ENCODE measurements at places on chromosomes 16 and 17.

DNA sequence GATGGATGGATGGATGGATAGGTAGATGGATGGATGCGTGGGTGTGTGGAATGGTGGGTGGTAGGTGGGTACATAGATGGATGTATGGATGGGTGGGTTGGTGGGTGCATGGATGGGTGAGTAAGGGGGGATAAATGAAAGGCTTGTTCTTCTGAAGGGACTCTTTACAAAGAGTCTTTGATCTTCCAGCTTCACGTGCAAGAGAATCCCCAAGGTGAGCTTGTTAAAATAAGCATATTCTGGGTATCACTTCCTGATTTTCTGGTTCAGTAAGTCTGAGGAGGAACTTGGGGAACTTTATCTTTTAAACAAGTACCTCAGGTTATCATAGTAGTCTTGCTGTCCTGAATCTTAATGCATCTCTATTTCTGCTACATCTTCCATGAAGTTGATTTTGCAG lies 639.1 kb downstream of the MAF start:
- DNase-seq = no peak

DNA sequence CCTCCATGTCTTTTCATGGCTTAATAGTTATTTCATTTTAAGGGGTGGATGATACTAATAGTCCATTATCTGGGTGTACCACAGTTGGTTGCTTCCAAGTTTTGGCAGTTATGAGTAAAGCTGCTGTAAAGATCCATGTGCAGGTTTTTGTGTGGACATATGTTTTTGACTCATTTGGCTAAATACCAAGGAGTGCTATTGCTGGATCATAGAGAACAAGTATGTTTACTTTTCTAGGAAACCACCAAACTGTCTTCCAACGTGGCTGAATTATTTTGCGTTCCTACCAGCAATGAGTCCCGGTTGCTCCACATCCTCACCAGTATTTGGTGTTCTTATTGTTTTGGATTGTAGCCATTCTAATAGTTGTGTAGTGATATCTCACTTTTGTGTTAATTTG lies 181.9 kb downstream of the SPECC1 start:
- no peak for DNase-seq

- no peak for DNase-seq
These were observed 187.7 kb downstream of the MAF start for GRCh38 chr16:79412783-79413225.

DNA sequence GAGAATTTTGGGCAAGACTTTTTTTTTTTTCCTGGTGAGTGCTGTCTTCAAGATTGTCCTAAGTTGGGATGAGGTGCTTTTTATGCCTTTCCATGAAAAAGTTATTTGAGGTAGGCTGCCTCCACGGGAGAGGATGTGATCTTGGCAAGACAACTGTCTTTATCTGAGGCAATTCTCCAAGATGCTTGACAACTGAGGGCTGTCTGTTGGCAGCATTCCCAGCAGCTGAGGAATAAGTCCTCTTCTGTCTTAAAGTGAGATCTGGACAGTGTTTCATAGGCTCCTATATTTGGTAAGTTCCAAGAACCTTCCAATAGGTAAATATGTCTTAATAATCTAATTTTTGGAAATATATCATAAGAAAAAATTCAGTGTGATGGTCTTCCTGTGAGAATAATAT lies 662.0 kb downstream of the CDH11 start:
- no peak for DNase-seq

DNA sequence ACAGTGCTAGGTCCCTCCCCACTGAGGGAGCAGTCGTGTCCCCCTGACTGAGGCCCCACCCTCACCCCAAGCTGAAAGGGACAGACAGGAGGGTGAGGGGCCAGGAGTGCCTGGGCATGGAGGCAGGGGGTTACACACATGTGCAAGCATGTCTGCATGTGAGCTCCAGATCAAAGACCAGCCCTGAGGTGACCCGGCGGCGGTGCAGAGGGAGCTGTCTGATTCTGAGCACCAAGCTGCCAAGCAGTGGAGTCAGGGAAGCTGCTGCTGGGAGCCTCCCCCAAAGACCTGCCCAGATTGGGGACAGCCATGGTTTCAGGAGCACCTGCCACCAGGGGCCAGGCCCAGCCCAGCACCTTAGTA lies 5.5 kb downstream of the DLX3 start:
- no peak for DNase-seq

DNA sequence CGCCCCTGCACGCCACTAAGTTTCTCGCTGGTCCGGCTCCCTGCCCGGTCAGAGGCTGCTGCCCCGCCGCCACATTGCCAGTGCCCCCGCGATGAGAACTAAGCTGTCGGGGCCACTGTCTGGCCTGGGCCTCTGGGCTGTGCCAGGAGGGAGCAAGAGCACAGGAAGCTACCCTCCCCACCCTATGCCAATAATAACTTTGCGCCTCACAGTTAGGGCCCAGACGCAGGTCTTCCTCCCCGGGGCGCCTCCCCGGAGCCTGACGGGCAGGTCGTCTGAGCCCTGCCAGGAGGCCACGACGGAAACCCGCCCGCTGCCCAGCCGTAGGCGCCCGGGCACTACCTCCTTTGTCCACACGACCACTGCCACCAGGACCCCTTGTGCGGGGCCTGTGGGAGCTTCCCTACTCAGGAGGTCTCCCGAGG lies 1.5 kb downstream of the ZFPM1 start:
- peak; percentile 57 for DNase-seq

GRCh38 chr17:47652570-47652969 lies 2.9 kb downstream of the KPNB1 start:
- DNase-seq = no peak

GRCh38 chr17:79073706-79074088 lies 927 bp upstream of the ENGASE start:
- DNase-seq = no peak

GRCh38 chr17:32609884-32610650 lies 123.3 kb downstream of the CDK5R1 start:
- DNase-seq = no peak

- DNase-seq = peak; percentile 90
These were observed 178.4 kb downstream of the PRKCA start for GRCh38 chr17:66480802-66481201.

GRCh38 chr16:81703177-81704155 lies 75.6 kb upstream of the PLCG2 start:
- DNase-seq = no peak

DNA sequence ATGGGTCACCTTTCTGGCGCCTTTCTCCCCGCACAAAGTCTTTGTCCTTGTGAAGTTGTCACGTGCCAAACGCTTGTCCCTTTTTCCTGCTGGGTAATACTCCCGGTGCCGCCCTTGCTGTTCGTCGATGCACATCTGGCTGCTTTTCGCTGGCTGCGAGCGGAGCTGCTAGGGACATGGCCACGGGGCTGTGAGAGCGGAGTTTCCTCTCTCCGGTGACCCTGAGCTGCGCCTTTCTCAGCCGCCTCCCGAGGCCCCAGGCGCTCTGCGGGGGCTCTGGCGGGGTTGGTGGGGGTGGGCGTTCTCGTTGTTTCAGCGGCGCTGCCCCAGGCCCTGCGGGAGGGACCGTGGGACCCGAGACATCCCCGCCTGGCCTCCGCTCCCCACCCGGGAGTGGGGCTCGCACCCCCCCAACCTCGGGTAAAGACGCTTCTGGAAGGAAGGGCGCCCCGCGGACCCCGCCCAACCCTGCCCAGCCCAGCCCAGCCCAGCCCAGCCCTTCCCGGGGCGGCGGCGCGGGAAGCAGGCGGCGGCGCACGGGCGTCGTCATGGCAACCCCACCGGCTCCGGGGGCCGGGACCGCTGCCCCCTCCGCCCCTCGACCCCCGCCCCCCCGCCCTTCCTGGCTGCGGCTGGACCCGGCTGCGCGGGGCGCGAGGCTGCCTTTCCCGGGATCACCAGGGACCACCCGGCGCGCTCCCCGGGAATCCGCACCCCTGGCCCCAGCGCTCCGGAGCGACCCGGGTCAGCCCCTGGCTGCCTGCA lies 12.3 kb downstream of the CHMP6 start:
- no peak for DNase-seq

- peak; percentile 64 for DNase-seq
These were observed 641 bp downstream of the SBK1 start for GRCh38 chr16:28292731-28293600.

- DNase-seq = no peak
These were observed 79.1 kb upstream of the C16orf82 start for GRCh38 chr16:26987597-26988010.

DNA sequence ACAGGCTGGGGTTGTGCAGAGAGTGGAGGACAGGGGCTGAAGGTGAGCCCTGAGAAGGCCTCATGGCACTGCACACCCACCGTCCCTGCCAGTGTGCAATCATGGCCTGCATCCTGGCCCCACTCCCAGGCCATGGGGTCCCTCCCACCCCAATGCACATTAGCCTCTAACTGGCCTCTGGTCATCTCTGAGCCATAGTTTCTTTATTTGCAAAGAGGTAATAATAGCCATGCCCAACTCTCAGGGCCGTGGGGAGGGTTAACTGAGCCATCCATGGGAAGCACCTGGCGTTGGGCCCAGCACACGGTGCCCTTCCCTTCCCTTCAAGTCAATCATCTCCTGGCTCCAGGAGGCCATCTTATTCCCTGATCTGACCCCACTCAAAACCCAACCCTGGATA lies 10.8 kb upstream of the ITGA3 start:
- no peak for DNase-seq

DNA sequence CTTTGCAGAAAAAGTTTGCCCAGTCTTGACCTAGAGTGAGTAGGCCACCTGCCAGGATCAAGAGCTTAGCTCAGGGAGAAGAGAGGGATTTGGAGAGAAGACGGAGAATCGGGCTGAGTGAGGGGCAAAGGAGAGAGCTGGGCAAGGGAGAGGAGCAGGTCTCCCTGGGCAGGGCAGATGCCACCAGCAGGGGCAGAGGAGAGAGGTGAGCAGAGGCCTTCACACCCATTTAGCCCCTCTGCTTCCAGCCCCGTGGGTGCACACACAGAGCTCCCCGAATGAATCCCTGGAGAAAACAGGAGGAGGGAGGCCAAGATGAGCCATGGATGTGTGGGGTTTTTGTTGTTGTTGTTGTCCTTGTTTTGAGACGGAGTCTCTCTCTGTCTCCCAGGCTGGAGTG lies 29.2 kb downstream of the TBX4 start:
- no peak for DNase-seq

DNA sequence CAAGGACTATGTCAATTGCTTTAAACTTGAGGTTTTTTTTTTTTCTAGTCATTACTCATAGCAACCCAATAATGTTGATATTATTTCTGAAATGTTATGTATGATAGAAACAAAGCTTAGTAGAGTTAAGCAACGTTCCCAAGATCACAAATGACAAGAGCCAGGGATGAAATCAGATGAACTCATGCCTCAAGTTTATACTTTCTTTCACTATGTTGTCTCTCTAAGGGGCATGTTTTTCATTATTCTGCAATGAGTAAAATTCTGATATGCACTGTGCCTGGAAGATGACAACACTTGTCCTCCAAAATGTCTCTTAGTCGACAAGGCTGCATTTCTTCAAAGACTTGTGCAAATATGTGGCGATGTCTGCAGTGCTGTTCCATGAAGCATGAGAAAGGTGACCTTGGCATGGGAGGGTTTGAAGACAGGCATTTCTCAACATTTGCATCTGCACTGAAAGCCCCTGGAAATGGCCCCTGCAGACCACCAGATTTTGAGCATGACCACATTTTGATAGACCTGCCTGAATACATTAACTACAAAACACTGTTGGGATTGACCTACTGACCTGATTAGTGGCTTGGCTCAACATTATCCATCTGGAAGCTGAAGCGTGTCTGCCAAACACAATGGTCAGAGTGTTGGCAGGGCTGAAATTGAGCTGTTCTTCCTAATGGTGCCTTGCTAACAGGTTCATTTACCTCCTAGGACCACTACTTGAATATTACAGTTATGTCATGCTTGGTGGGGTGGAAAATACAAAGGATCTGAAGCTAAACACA lies 1027.5 kb downstream of the CDH11 start:
- no peak for DNase-seq

- no peak for DNase-seq
These were observed 11.6 kb downstream of the MPG start for GRCh38 chr16:89391-90302.

DNA sequence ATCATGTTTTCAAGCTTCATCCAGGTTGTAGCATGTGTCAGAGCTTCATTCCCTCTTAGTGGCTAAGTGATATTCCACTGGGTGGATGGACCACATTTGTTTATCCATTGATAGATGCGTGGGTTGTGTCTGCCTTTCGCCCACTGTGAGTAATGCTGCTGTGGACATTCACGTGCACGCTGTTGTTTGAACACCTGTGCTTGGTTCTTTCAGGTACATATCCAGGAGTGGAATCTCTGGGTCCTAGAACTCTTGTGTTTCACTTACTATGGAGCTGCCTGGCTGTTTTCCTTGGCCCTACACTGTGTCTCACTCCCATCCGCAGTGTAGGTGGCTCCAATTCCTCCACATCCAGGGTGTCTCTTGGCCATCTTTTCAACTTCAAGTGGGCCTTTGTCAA lies 224.2 kb downstream of the C16orf95 start:
- DNase-seq = no peak

DNA sequence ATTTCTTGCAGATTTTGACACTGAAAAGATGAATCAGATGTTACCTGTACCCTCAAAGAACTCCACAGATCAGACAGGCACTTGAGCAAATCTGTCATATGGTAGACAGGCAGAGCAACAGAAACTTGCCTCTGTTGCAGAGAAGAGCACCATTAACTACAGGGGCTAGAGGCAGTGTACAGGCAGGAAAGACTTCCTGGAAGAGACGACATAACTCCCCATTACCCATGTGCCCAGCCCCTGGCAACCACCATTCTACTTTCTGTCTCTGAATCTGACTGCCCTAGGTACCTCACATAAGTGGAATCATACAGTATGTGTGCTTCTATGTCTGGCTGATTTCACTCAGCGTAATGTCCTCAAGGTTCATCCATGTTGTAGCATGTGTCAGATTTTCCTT lies 15.5 kb downstream of the GFOD2 start:
- DNase-seq = no peak

DNA sequence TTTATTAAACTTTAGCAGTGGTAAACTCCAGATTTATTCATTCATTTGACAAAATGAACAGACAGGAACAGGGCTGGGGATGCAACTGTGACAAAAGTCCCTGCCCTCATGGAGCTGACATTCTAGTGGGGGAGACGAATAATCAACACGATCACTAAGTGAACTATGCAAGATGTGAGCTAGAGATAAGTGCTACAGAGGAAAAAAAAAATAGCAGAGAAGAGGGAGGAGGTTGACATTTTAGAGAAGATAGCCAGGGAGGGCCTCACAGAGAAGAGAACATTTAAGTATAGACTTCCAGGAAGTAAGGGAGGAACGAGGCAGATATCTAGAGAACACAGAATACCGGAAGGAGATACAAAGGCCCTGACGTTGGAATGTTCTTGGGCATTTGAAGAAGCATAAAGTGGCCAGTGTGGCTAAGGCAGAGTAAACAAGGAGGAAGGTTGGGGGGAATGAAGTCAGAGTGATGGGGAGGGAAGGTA lies 17.9 kb upstream of the AP1G1 start:
- no peak for DNase-seq

DNA sequence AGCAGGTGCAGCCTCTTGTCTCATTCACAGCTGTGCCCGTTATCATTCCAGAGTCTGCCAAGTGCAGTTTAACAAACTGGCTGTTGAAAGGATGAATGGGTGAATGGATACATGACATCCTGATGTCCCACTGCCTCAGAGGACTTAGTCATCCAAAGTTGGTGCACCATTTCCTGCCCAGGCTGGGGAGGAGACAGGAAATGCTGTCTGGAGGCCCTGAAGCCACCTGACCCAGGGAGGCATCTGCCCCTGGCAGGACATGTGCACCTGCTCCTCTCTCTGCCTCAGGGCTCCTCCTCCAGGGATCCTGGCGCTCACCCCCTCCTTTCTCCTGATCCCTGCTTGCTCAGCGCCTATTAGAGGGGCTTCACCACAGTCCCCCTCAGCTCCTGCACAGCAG lies 1.8 kb upstream of the CD300C start:
- DNase-seq = no peak

- no peak for DNase-seq
These were observed 1.5 kb downstream of the MAP1LC3B start for GRCh38 chr16:87393680-87394055.

- no peak for DNase-seq
These were observed 9.2 kb downstream of the PER1 start for GRCh38 chr17:8142887-8143580.
